Mesenteric fat pad (tissue), 1 donor: ENCODE measurements at places on chromosomes 7 and 10. TPM values are rescaled to one million over a fixed set of nuclear protein-coding genes. Genes with fewer than 3 reads are reported as not detected.

Gene PTPN12
- 111 TPM for total RNA-seq

Gene SLC13A1
- total RNA-seq, result not detected

Gene HTR5A
- total RNA-seq, result not detected

Gene DCLRE1A
- total RNA-seq, result 2.7 TPM

Gene NEUROD6
- total RNA-seq, result not detected

Gene PCLO
- total RNA-seq, result 2.2 TPM

Gene CPA2
- total RNA-seq, result 2.2 TPM

Gene KCNIP2
- total RNA-seq, result 151 TPM

Gene RAMP3
- total RNA-seq, result 49.2 TPM

Gene TMEM139
- 3.7 TPM for total RNA-seq

Gene ARHGAP12
- total RNA-seq, result 22.0 TPM

Gene UCMA
- not detected for total RNA-seq

Gene LIPF
- total RNA-seq, result not detected

Gene HABP2
- total RNA-seq, result not detected

Gene ETV1
- total RNA-seq, result 5.7 TPM

Gene GAD2
- not detected for total RNA-seq

Gene POLR2J2
- 7.1 TPM for total RNA-seq

Gene TMEM168
- total RNA-seq, result 26.8 TPM

Gene CYP3A7
- not detected for total RNA-seq

Gene NEBL
- total RNA-seq, result 0.80 TPM

Gene EBLN1
- total RNA-seq, result not detected

Gene TBX20
- total RNA-seq, result 0.16 TPM

Gene FAM131B
- 1.8 TPM for total RNA-seq

Gene NPC1L1
- total RNA-seq, result 0.29 TPM

Gene OPALIN
- total RNA-seq, result not detected

Gene VENTX
- 4.0 TPM for total RNA-seq

Gene RBP4
- 977 TPM for total RNA-seq

Gene NRAP
- 0.06 TPM for total RNA-seq

Gene CNNM1
- total RNA-seq, result 0.61 TPM

Gene NXPH1
- total RNA-seq, result not detected

Gene ZNF425
- 0.64 TPM for total RNA-seq

Gene PTPRN2
- 2.6 TPM for total RNA-seq

Gene EPHB6
- 6.3 TPM for total RNA-seq

Gene SAP25
- 2.3 TPM for total RNA-seq

Gene HYAL4
- total RNA-seq, result not detected

Gene PPP1R9A
- 13.8 TPM for total RNA-seq

Gene STOX1
- total RNA-seq, result 8.1 TPM

Gene SOSTDC1
- total RNA-seq, result not detected

Gene HOXA2
- total RNA-seq, result 1.2 TPM

Gene PRLHR
- not detected for total RNA-seq

Gene CLCN1
- 0.22 TPM for total RNA-seq

Gene C10orf105
- 0.22 TPM for total RNA-seq

Gene RRP12
- 38.6 TPM for total RNA-seq

Gene MIOS
- total RNA-seq, result 26.2 TPM

Gene OR9A2
- total RNA-seq, result not detected

Gene TPK1
- 8.7 TPM for total RNA-seq

Gene UNCX
- not detected for total RNA-seq

Gene SLC26A4
- 0.67 TPM for total RNA-seq

Gene HACD1
- total RNA-seq, result 18.0 TPM

Gene AZGP1
- 76.2 TPM for total RNA-seq

Gene CYP2E1
- total RNA-seq, result 3.8 TPM

Gene SPDYE6
- total RNA-seq, result not detected

Gene SFRP4
- 64.3 TPM for total RNA-seq

Gene ADAM22
- 2.3 TPM for total RNA-seq

Gene HEPACAM2
- total RNA-seq, result not detected
